Neuronal stem cell (in vitro differentiated cells): ENCODE measurements at places on chromosomes 3 and 15.
A peak's percentile ranks its signal among the peaks of the same experiment; 100 is the strongest.

GRCh38 chr15:36186376-36186775 is 393.1 kb upstream of the CDIN1 start:
- no peak for DNase-seq

- no peak for DNase-seq
These were observed 16.2 kb downstream of the PAK6 start for GRCh38 chr15:40255033-40255432.

GRCh38 chr3:67940210-67940952 is 286.0 kb upstream of the SUCLG2 start:
- DNase-seq: no peak

DNA sequence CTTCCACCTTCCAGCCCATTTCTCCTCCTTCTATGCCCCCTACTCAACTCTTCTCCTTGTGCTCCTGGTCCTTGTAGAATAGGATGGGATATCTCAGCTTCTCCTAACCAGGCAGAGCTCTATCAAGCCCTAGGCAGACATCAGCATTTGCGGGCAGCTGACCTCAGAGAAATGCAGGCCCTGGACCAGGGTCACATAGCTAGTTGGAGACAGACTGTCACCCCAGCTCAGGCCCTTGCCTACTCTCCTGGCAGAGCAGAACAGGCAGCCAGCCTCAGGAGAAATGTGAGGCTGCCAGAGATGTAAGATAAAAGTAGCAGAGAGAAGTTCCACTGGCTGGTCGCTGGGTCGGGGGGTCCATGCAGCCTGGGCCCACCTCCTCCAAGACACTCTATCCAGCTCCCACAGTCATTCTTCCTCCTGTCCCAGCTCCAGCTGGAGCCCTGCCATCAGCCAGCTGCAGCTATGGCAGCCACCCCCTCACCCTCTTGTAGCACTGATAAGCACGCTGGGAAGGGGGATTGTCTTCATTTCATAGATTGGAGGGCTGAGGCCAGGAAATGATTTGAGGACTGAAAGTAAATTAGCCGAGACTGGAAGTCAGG is 4.0 kb downstream of the CYP8B1 start:
- no peak for DNase-seq

DNA sequence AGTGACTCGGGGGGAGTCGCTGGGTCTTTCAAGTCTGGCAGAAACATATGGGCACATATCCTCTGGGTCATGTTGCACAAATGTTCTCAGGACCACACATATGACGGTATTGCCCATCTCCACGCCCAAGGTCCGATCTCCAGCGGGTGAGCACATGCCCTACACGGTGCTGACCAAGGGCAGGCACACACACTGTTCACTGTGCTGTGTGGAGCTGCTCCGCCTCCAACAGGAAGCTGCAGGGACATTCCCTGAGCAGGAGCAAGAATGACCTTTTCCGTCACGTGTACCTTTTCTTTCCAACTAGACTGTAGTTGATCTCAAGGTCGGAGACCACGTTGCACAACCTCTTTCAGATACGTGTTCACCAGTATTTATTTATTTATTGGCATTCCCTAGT is 41.7 kb upstream of the B3GNT5 start:
- no peak for DNase-seq

- no peak for DNase-seq
These were observed 60.4 kb upstream of the RNF7 start for GRCh38 chr3:141677701-141678100.

DNA sequence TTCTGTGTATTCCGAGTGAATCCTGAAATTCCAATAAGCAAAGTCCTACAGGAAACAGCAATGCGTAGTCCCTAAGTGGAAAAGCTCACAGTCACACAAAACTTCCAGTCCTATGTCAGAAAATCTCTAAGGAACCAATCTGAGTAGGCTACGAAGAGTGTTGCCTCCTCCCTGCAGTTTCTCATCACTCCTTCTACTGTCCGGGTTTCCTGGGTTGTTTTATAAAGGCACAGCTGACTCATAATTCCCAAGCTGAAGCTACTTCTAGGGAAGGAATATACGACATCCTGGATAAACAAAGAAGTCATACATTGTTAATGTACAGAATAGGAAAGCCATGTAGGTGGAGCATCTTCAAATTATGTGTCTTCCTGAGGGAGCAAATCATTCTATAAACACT is 65.7 kb upstream of the RGMA start:
- DNase-seq: no peak

DNA sequence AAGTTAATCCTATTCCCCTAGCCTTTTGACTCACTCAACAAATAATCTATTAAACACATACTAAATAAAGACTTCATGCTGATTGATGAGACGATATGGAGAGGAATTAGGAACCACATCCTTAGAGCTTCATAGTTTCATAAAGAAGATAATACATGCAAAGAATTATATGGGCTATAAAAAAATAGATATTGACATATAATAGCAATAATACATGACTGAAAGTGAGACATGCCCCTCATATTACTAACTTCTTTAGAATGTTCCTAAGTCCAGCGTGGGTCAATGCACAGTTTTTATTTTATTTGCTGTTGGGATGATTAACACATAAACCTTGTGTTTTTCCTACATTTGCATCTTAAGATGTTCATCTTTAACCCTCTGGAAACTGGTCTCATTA is 32.2 kb downstream of the SUCNR1 start:
- DNase-seq: no peak

GRCh38 chr3:175608356-175608755 is 749.2 kb downstream of the NAALADL2 start:
- no peak for DNase-seq

- DNase-seq: peak; percentile 1
These were observed 747 bp downstream of the SORD start for GRCh38 chr15:45023659-45024225.

DNA sequence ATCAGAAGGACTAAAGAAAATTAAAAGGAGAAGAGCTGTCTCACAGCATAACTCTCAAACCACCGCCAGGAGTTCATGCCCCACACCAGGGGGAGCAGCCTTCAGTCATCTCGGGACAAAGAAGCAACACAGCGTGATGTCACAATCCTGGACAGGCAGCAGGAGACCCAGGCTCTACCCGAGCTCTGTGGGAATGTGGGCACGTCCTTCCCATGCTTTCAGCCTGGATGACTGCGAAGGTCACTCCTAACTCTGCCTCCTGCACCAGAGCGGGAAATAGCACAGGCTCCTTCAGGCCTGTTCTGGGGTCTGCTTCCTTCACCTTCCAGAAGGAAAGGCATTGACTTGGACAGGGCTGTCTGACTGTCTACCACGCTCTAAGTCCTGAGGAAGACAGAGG is 31.3 kb downstream of the NOX5 start:
- no peak for DNase-seq

DNA sequence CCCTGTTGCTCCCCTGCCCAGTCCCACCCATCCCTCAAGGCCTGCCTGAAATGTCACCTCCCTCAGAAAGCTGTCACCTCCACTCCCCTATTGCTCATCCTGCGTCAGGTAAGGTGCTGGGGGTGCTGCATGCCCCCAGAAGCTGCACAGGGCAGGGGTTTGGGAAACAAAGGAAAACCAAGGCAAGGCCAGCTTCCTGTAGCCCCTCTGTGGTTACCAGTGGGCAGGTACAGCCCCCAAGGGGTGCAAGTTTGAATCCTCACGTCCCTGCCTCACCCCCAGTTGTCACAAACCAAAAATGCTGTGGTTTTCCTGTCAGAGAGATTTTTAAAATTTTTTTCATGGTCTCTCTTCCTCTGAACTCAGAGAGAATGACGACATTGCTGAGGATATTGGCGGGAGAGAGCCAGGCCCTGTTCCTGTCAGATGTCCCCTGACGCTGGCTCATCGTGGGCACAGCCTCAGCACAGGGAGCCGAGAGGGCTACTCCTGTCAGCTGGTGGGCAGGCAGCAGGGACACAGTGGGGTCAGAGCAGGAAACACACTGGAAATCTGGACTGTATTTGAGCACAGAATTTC is 27.0 kb downstream of the PSTPIP1 start:
- DNase-seq: no peak

DNA sequence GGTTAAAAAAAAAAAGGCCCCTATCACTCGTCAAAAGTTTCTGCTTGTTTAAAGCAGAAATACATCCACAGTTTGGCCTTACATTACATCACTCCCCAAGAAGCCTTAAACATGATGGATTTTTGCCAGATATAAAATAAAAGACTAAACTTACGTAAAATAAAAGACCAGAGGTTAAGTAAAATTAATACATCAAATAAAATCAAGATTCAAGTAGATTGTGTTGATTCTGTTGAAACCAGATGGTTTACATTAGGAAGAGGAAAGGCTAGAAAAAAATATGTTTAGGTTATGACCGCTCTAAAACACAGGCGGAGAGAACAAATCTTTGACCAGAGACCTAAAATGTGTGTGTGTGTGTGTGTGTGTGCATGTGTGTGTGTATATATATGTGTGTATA is 104.1 kb downstream of the DUT start:
- no peak for DNase-seq

- no peak for DNase-seq
These were observed 10.7 kb upstream of the CYP11A1 start for GRCh38 chr15:74377831-74378766.

DNA sequence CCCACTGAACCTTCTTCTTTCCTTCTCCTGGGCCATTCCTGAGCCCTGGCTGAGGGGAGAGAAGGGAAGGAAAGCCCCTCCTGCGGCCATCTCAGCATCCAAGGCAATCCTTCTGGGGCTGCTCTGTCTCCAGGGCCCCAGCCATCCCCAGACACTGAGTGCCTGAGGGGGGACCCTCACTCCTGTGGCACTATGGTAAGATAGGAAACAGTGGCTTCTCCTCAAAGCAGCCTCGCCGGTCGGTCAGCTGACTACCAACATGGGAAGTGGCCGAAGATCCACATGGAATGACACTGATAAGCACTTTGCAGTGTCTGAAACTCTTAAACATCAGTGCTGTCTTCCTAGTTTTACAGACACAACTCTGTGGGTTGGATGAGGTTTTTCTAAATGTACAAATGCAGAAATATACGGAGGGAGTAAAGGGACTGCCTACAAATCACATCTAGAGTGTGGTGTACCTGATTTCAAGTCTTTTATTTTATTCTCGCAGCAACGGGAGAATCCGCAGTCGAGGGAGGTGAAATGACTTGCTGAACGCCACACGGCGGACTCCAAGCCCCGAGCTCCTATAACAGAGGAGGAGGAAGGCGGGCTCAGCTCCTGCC is 973 bp upstream of the ITPKA start:
- DNase-seq: no peak

GRCh38 chr3:146550743-146551510 is 6.5 kb upstream of the PLSCR1 start:
- DNase-seq: no peak

- DNase-seq: no peak
These were observed 1166.1 kb upstream of the GBE1 start for GRCh38 chr3:82927309-82928253.
